AG20443 (cell line): ENCODE measurements at places on chromosomes 6 and 20.

GRCh38 chr6:154706389-154706788 is 26.8 kb upstream of the SCAF8 start:
- DNase-seq, result no peak

DNA sequence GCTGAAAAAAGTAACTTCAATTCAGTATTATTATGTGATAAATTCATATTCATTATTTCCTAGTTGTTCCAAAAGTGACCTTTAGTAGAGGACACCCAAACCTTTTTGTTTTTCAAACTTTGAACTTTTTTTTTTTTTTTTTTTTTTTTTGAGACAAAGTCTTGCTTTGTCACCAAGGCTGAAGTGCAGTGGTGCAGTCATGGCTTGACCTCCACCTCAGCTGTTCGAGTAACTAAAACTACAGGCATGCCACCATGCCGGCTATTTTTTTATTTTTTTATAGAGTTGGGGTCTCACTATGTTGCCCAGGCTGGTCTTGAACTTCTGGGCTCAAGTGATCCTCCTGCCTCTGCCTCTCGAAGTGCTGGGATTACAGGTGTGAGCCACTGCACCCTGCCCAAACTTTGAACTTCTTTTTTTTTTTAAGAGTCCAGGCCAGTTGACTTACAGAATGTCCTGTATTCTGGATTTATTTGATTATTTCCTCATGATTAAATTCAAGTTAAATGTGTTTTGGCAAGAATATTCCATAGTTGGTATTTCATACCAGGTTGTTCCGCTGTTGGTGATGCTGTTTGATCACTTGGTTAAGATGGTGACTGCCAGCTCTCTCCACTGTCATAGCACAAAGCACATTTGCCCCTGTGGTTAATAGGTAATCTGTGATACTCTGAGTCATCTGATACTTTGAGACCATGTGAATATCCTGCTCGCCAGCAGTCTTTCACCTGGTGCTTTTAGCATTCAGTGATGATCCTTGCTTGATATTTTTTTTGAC is 48.0 kb downstream of the VAPB start:
- DNase-seq, result no peak

- no peak for DNase-seq
Observed at GRCh38 chr6:34196833-34197195, 39.9 kb upstream of the HMGA1 start.

- DNase-seq, result peak; percentile 35
Observed at GRCh38 chr6:53300656-53301551, 47.8 kb downstream of the ELOVL5 start.

DNA sequence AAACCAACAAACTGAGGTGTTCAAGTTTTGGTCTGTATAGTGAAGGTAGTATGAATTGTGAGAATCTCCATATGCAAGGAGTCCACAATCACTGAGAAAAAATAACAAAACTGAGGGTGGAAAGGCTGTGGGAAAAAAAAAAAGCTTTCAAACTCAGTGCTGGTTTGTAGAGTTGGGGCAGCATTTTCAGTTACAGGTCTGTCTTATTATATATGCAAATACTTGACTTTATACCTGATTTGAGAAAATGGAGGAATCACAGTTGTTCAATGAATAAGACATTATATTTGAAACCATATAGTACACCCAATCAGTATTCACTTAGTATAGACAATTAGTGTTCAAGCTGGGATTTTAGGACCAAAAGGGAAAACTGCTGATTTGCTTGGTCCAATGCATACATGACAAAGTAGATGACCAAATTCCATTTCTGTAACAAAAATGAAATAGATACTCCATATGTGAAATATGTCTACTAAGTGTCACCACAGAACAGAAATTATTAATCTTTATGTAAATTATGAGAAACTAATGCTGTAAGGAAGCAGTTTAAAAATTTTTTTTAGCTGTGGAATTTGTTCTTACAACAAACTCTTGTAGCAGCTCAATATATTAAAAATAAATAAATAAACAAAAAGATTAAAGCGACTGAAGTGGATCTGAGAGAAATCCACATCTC is 187.7 kb downstream of the ASCC3 start:
- no peak for DNase-seq

- DNase-seq, result peak; percentile 69
Observed at GRCh38 chr20:45095805-45096238, 5.1 kb downstream of the KCNS1 start.

DNA sequence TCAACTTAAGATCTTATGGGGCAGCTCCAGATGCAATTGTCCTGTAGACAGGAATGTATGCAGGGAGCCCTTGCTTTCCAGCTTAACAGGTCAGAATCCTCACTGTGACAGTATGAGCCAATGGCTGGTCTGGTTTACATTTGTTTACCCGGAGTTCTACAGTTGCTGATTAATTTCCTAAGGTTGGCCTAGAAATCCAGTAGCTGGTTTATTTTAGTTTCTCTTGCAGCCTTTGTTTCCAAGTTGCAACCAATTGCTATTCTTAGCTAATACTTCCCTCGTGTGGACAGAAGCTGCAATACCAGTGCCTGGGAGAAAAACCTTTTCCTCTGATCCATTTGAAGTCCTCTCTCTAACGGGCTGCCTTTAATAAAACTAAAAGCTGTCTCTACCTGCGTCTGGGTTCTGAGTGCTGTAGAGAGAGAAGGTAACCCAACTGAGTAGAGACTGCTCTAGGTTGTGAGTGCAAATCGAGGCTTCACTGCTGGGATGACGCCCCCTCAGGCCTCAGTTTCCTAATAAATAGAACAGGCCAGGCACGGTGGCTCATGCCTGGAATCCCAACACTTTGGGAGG is 45.9 kb downstream of the ZNF217 start:
- peak; percentile 87 for DNase-seq

GRCh38 chr6:127180426-127180825 is 62.0 kb downstream of the RSPO3 start:
- DNase-seq, result no peak

GRCh38 chr6:128493877-128494276 is 26.5 kb downstream of the PTPRK start:
- DNase-seq, result no peak

DNA sequence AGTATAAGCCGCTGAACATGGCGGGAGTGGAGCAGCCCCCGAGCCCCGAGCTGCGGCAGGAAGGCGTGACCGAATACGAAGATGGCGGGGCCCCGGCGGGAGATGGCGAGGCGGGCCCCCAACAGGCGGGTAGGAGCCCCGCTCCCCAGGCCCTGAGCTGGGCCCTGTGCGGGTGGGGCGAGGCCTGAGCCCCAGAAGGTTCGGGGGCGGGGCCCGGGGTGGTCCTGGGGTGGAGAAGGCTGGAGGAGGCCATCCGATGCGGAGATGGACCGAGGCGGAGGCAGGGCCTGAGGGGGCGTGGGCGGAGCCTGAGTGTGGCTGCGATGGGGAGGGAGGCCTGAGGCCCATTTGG is 7.1 kb downstream of the L3MBTL1 start:
- peak; percentile 27 for DNase-seq

DNA sequence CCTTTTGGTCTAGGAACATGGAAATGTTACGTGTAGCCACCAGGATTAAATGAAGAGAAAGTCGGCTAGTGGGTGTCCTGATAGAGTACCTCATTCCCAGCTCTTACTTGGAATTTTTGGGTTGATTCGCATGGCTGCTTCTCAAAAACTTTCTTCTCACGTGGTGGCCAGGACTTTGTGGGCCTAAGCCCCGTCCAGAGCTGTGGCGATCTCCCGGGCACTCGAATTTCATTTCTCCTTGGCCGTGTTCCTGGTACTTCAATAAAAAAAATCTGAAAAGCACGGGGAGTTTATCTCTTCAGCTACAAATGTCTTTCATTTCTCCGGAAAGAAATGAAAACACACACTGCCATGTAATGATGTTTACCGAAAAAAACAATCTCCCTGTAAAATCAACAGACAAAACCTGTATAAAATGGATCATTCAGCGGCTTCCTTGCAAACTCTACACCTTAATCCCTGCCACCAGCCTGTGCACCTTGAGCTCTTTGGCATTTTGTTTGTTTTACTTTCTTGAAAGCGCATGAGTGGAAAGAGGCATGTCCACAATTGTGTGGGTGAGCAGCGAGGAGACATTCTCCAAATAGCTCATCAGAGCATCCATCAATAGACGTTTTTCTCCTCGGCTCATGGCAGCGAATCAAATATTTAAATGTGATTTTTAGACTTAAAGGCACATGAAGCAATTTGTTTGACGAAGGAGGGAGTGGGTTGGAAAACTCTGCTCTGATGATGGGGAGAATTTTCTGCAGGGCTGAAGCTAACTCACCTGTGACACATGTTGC is 173.1 kb downstream of the TFAP2C start:
- DNase-seq, result peak; percentile 57
